ENCODE measurements at places on chromosomes 11 and 22.

GRCh38 chr22:35126993-35127392 is 61.0 kb downstream of the ISX start:
- no peak for DNase-seq

DNA sequence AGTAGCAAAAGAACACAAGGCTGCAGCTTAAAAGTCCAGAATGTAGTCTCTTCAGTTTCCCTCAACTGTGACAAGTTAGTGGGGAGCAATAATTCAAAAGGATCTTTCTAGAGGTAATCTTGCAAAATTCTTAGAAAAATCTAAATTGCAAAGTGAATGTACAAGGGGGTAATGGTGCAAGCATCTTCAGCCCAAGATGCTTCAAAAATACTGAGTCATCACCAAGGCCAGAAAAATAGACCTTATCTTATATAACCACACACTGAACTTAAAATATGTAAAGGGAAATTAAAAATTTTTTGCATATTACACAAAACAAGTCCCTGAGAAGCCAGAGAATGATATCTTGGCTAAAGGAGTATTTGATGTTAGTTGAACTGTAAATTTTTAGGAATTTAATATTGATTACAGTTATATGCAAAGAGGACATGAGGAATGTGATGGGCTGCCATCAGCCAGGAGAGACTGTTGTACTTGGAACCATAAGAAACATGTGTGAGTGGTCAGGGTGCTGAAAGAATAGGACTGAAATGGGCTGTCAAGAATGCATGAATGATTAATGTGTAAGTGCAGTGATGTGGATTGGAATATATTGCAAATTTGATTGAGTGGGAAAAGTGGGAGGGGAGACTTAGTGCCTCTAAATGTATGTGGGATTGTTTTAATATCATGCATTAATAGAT is 85.7 kb upstream of the LIN7C start:
- no peak for DNase-seq

DNA sequence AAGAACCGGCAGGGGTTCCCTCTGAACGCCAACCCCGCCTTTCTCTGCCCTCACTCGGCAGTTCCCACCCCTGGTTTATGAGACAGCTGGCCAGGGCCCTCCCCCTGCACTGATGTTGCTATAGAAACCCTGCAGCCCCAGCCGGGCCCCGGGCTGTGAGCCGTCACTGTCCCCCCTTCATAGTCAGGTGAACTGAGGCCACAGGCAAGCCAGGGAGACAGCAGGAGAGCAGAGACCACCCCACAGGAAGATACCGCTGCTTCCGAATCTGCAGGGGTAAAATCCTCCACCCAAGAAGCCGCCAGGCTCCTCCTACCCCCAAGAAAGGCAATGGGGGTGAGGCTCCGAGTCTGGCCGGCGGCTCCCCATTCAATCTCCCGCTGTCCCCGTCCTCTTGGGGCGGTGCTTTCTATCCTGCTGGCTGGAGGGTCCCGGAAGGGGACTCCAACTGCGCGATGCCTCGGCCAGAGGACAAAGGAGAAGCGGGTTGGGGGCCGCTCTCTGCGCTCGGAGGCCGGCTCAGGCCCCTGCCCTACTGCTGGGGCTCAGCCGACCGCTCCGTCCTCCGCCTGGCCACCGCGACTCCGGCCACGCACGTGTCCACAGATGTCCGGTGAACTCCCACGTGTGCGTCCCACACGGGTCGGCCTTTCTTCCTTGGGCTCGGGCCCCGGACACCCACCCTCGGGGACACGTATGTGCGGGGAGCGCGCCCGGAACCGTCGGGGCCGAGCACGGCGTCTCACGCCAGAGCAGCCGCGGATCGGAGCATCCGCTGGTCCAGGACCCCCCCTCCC is 587 bp downstream of the SLC25A22 start:
- DNase-seq = peak; percentile 72

- DNase-seq = no peak
Observed at GRCh38 chr22:39311592-39312400, 7.6 kb downstream of the RPL3 start.

DNA sequence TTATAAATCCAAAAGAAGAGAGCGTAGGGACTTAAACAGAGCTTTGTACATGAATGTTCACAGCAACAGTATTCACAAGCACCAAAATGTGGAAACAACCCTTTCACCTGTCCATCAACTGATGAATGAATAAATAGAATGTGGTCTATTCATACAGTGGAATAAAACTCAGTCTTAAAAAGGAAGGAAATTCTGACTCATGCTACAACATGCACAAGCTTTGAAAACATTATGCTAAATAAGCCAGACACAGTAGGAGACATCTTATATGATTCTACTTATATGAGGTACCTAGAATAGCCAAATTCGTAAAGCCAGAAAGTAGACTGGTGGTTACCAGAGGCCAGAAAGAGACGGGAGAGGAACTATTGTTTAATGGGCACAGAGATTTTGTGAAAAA is 74.3 kb downstream of the SHANK2 start:
- DNase-seq = no peak

DNA sequence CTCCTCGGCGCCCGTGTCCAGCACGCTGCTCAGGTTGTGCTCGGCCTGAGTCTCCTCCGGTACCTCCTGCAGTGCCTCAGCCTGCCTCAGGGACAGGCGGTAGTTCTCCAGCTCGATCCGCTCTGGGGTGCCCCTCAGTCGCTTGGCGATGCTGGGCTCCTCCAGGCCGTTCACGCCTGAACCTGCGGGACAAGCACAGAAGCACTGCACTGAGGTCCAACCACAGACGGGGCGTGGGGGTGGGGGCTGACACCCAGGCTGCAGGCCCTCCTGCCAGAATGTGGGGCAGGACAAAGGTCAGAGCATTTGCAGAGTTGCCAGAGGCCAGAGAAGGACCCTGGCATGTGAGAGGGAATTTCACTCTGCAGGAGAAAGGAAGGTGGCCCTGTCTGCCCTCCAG is 67.6 kb upstream of the BID start:
- DNase-seq = no peak

- DNase-seq = no peak
Observed at GRCh38 chr11:133326332-133326731, 206.0 kb downstream of the OPCML start.

- no peak for DNase-seq
Observed at GRCh38 chr11:65606876-65607613, 7.0 kb downstream of the MAP3K11 start.

DNA sequence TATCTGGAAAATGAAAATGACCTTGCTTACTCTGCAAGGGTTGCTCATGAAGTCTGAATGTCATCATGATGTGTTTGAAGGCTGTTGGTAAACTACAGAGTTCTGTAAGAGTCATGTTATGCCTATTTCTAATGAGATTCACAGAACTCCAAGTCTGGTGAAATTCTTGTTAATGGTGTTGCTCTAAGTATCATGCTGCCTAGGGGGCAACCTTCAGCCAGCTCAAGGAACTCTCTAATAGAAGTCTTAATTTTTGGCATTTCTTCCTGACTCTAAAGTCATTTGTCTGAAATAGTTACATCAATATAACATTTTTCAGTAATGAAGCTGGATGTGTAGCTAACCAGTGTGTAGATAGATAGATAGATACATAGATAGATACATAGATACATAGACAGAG is 302.8 kb downstream of the FAT3 start:
- no peak for DNase-seq

- no peak for DNase-seq
Observed at GRCh38 chr22:49291169-49291568, 536.5 kb downstream of the BRD1 start.

DNA sequence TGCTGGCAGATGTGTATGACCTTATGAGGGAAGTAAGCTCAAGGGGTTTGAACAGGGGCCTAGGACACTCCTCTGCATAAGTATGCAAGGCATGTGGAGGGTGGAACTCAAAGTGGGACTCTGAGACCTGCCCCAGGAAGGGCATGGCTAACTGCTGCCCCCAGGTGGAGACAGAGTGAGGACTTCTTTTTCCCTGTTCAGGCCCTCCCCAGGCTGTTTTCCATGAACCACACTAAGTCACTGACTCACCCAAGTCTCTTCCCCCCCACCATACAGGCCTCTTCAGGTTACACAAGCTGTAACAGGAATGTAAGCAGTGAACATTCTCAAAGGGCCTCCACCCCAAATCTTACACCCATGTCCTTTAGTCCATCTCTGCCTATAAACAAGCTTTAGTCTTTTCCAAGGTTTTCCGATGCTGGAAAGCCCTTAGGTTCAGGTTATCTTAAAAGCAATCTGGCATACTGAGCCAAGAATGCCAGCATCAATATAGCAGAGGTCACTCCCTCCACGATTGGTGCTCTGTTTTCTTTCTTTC is 13.1 kb downstream of the EEF1G start:
- DNase-seq = no peak

- DNase-seq = no peak
Observed at GRCh38 chr11:35087648-35088047, 51.3 kb upstream of the CD44 start.

DNA sequence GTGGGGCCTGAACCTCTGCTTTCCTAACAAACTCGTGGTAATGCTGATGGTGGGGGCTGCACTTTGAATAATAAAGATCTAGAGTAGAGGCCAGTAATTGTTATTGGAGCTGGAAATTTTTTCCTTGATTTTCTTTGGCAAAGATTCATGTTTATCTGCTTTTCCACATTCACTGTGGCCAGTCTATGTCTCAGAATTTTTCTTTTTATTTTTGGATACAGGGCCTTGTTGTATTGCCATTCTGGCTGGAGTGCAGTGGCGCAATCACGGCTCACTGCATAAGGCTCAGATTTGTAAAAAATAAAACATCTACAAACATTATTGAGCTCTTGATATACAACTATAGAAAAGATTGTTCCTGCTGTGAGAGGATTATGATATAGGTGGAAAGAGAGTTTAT is 1.6 kb downstream of the TMEM135 start:
- no peak for DNase-seq

DNA sequence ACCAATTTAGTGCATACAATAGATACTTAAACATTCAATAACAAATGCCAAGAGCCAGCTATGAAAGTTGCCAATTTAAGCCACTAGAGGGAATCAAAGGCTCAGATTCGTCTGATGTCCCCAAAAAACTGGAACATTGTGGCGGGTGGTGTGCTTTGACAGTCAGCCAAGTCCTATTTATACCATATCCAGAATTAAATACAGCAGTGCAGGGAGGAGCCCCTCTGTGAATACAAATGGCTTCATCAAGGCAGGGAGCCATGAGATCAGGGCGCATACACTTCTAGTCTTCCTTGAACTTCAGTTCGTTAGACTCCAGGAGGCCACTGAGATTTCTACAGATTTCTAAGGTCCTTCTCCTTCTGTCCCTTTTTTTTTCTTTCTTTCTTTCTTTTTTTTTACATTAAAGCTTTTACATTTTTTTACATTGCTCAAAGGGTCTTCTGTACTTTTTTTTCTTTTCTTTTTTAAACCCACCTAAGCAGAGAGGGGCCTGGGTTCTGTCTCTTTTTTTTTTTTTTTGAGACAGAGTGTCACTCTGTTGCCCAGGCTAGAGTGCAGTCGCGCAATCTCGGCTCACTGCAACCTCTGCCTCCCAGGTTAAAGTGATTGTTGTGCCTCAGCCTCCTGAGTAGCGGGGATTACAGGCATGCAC is 41.5 kb upstream of the HSPA8 start:
- DNase-seq = no peak

DNA sequence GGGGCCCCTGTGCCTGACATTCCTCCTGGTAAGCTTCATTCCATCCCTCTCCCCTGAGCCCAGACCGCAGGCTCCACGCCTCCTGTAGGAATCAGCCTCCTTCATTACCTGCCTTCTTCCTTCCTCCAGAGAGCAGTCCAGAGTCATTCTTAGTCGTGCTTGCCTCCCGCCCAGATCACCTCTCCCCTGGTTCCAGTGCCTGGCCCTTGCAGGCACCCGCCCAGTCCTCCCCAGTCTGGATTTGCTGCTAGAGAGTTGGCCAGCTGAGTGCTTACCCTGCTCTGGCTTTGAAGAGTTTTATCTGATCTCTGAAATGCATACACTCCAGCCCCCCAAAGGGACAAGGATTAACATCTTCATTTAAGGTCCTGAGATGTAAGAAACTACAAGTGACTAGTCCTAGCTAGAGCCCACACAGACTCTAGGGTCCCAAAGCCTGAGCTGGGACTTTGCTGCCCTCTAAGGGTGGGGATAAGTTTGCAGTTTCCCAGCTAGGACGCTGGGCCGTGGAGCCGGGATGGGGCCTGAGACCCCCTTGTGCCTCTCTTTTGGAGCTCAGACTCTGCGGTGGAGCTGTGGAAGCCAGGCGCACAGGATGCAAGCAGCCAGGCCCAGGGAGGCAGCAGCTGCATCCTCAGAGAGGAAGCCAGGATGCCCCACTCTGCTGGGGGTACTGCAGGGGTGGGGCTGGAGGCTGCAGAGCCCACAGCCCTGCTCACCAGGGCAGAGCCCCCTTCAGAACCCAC is 1.6 kb downstream of the NR1H3 start:
- DNase-seq = no peak

DNA sequence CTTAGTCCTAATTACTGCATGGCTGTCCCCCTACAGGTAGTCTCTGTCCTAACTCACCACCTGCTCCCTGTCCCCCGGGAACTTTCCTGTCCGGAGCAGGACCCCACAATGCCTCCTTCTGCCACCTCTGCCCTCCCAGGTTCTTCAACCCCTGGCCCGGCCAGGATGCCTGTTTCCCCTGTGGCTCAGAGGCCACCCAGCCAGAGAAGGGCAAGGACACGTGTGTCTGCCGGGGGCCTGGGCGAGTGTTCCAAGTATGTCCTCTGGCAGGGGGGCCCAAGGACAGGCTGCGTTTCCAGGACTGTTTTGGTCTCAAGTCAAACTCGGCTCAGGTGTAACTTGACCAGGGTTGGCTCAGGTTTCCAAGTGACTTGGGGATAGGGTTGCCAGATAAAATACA is 63.8 kb downstream of the BTG4 start:
- no peak for DNase-seq

- DNase-seq = no peak
Observed at GRCh38 chr11:132674151-132674550, 858.1 kb downstream of the OPCML start.
